GM04503 (cell line): ENCODE measurements at places on chromosomes 6 and 20.

GRCh38 chr20:60008130-60008808 is 50.0 kb downstream of the CDH26 start:
- no peak for DNase-seq

GRCh38 chr6:160508599-160508998 is 155.5 kb downstream of the LPA start:
- DNase-seq = no peak

GRCh38 chr20:23879328-23879798 is at the start of gene CST5:
Gene CST5, minus strand, starts transcription at chr20:23879748. Its CDS starts 72 bp downstream, at chr20:23879676.
- no peak for DNase-seq

DNA sequence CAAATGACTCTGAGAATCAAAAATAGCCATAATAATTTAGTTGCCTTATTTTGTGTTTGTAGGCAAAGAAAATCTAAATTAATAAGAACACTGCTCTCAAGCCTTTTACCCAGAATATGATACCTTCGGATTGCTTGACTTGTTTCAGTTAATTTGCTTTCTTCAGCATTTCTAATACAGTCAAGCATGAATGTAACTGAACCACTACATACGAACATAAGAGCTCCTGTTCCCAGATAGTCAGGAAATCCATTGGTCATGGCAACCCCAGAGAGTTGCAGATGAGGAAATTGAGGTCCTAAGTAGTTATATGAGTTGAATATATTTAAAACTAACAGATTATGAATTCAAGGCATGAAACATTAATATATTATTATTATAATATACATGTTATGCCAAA is 2.9 kb downstream of the FRK start:
- no peak for DNase-seq

- DNase-seq = no peak
Measured at GRCh38 chr6:144767051-144767450, 481.9 kb downstream of the UTRN start.

DNA sequence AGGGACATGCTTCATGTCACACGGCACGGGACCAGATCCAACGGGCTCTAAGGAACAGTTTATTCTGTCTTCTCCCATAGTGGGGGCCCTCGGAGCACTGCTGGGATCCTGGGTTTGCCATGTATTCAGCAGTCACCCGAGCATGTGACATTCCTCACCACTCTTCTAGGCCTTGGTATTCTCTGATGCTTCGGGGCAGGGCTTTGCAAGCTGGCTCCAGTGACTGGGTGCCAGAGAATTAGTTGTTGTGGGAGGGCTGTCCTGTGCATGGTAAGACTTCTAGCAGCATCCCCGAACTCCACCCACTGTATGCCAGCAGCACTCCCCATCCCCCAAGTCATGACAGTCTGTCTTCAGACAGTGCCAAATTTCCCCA is 5.4 kb downstream of the CCN5 start:
- no peak for DNase-seq

GRCh38 chr6:169960521-169960885 is 209.1 kb downstream of the ERMARD start:
- no peak for DNase-seq

- no peak for DNase-seq
Measured at GRCh38 chr6:115634887-115635286, 425.8 kb downstream of the FRK start.

DNA sequence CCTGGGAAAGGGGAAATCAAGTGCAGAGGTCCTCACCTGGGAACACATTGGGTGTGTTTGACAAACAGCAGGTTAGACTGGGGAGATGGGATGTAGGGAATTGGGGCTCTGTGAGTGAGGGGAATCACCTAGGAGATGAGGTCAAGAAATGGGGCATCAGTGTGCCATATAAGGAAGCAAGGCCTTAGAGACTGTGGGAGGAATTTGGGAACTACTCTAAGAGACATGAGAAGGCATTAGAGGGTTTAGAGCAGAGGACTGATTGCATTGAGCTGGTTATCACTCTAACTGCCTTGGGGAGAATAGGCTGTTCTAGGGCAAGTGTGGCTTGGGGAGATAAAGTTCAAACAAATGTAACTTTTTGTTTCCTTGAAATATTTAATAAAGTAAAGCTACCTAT is 189.9 kb downstream of the EYA4 start:
- DNase-seq = no peak

DNA sequence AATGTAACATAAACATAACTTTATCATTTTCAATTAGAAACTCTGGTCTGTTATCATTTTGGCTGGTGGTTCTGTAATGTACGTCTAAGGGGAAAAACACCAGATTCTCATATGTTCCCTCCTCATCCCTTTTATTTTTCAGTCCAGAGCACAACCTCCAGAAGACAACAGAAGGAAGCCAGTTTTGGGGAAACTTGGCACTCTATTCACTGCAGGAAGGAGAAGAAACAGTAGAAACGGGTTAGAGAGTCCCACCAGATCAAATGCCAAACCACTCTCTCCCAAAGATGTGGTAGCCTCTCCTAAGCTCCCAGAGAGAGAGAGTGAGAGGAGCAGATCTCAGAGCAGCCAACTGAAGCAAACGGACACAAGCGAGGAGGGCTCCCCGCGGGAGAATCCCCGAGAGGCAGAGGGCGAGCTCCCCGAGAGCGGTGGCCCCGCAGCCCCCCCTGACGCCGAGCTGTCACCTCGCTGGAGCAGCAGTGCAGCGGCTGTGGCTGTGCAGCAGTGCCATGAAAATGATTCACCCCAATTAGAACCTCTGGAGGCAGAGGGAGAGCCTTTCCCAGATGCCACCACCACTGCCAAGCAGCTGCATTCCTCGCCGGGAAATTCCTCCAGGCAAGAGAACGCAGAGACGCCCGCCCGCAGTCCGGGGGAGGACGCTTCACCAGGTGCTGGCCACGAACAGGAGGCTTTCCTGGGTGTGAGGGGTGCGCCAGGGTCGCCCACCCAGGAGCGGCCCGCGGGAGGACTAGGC is 117.8 kb downstream of the RTN4IP1 start:
- no peak for DNase-seq

GRCh38 chr6:147648916-147649315 is 140.4 kb downstream of the SAMD5 start:
- no peak for DNase-seq

DNA sequence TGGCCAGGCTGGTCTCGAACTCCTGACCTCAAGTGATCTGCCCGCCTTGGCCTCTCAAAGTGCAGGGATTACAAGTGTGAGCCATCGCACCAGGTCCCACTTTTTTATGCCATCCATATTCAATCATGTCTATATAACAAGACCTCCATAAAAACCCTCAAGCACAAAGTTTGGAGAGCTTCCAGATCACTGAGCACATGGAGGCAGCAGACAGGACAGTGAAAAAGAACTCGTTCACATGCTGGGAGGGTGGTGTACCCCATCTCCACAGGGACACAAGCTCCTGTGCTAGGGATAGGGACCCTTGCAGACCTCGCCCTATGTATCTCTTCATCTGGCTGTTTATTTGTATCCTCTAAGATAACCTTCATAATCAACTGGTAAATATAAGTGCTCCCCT is 30.3 kb downstream of the KIF13A start:
- DNase-seq = no peak

DNA sequence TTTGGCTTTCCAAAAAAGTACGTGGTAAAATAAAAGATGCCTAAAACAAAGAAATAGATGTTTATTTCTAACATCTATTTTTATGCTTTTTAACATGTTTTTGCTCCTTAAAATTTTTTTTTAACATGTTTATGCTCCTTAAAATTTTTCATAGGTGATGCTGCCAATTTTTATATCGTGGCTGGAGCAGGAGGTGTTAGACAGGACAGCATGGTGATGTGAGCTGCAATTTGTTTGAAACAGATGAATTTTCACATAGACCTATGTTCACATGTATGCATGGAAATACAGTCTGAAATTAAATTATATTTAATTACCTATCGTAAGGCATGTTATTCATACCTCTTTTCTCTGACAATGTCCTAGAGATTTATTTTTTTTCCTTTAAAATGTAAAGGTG is 784.8 kb downstream of the EPHA7 start:
- DNase-seq = no peak

GRCh38 chr20:14955399-14955798 is 618.0 kb upstream of the FLRT3 start:
- DNase-seq = no peak

DNA sequence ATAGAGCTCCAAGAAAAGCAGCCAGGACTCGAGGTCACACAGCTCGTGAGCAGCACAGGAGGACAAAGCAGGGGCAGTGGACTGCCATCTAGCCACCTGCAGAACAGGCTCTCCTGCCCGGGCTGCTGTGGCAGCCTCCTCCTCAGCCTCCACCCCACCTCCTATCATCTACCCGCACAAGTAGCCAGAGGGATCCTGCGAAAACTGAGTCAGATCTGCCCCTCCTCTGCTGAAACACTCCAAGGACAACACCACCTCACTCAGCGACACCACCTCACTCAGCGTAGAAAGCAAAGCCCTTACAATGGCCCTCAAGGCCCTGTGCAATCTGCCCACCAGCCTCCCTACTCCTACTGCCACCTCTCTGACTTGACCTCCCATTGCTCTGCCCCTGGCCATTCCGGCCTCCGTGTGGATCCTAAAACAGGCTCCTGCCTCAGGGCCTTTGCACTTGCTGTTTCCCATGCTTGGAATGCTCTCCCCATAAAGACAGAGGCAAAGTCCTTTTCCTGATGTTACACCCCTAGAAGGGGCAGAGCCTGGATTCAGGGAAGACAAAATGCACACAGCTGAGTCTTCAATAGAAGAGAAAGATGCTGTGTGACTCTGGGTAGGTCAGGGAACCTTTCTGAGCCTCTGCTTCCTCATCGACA is 19.3 kb downstream of the PREX1 start:
- no peak for DNase-seq

DNA sequence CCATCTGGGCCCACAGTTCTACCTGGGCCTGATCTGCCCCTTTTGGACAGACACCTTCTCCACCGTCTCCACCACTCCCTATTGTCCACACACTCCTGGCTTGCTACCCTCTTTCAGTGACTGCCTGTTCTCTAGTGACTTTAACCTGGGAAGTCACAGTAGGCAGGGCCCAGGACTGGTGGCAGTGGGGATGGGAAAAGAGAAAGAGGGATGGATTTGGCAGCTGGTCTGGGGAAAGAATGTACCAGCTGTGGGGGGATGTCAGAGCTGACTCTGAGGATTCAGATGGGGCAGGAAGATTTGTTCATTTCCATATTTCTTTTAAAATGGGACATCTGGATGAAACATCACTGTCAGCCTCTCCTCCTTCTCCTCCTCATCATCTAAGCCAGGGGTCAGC is 85.5 kb downstream of the SULF2 start:
- DNase-seq = no peak

DNA sequence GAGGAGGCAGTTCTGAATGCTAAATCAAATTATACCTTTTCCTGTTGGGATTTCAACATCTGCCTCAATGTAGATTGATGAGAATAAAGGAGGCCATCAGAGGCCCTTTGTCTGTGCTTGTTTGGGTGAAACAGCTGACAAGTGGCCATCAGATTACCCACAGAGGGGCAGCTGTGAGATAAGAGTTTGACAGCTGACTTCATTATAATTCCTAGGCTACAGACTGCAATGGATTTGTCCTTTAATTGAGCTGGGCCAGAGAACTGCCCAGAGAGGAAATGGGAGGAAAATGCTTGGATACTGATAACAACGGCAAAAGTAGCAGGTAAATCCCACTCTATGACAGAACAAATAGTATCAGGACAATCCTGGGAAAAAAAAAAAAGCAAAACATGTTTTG is 649.4 kb downstream of the HDGFL1 start:
- no peak for DNase-seq

- DNase-seq = no peak
Measured at GRCh38 chr20:3162080-3162611, 2.5 kb upstream of the FASTKD5 start.

GRCh38 chr6:135853986-135854385 is 2.5 kb downstream of the PDE7B start:
- no peak for DNase-seq

- no peak for DNase-seq
Measured at GRCh38 chr20:31638317-31638716, 605 bp downstream of the COX4I2 start.

GRCh38 chr20:16929756-16930155 is 181.6 kb downstream of the OTOR start:
- DNase-seq = no peak

GRCh38 chr6:33759887-33760629 is 13.4 kb upstream of the IP6K3 start:
- no peak for DNase-seq

- no peak for DNase-seq
Measured at GRCh38 chr6:42025845-42026243, 24.5 kb upstream of the TAF8 start.

DNA sequence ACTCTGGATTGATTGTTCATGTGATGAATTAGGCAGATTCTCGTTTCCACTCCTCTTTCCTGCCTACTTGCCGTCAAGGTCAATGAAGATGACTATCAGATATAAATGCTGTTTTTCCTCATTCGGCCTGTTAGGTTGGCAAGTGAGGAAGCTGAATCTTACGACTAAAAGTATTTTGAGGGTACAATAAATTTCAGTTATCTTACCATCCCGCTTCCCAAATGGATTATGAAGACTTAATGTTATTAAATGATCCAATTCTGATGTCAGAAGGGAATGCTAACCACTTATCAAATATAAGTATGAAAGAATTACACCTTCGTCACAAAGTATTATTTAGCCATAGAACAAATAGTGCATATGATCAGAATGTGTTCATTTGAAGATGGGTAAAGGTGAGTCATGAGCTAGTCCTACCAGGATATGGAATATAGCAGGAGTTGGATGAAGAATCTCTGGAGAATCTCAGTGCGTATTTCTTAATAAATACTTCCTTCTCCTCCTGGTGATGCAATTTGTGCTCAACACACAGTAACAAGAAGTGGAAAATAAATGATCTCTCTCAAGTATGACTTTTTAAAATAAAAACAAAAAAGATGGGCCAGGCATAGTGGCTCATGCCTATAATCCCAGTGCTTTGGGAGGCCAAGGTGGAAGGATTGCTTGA is 4.6 kb downstream of the GPLD1 start:
- DNase-seq = no peak

- DNase-seq = no peak
Measured at GRCh38 chr6:25009393-25009710, 73.6 kb upstream of the RIPOR2 start.

DNA sequence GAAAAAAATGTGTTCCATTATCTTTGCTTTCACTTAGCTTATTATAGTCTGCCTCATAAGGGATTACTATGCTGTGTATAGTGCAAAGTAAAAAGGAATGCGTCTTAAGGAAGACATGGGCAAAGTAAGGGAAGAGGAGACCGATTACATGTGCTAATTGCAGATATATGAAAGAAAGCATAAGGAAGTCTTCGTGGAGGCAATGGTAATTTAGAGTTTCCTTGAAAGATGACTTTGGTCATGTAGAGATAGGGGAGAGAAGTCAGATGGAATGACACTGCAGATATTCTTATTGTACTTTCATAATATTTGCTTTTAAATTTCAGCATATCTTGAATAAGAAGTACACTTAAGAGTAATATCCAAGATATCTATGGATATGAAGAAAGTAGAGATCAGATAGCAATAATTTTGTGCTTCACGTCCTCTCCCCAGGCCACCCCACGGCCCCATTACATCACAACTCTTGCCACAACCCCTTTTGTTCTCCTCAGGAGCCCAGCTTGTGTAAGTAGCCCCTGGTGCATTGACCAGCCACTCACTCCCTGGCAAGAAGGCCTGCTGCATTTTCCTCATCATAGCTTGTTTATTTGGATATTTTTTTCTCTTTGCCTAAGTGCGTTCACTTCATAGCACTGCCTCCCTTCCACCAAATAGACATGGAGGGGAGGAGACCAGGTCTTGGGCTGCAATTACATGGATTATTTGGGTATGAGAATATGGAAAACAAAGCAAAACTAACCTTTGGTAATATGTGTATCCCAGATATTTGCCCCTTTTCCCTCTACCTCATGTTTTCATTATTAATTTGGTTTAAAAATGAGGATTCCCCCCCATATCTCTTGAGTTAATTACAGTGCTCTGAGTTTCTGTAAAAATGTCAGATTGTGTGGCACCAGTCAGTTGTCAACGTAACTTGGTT is 30.7 kb upstream of the COL10A1 start:
- no peak for DNase-seq
